Activated B cell treated with CpG ODN at 0.5 μM for 24 hours (primary cell): ENCODE measurements at places on chromosomes 16 and 17. TPM values are rescaled to one million over a fixed set of nuclear protein-coding genes. Genes with fewer than 3 reads are reported as not detected.

GRCh38 chr16:4667203-4667963 is 26.0 kb upstream of the NUDT16L1 start:
- H3K4me1 ChIP-seq = peaks cover 24% of the 10 kb centered on the region
- DNase-seq = no peak
- no peaks in the 10 kb centered on the region for H3K27me3 ChIP-seq
- peaks cover 44% of the 10 kb centered on the region for H3K36me3 ChIP-seq
- no peak overlapping the region for H3K4me3 ChIP-seq

TP53TG3F gene
- total RNA-seq = not detected in 2 replicates

- no peaks in the 10 kb centered on the region for H3K4me1 ChIP-seq
- no peak for DNase-seq
- no peak overlapping the region for H3K27ac ChIP-seq
- no peaks in the 10 kb centered on the region for H3K36me3 ChIP-seq
- peaks cover 4% of the 10 kb centered on the region for H3K27me3 ChIP-seq
- no peak overlapping the region for H3K4me3 ChIP-seq
Measured at GRCh38 chr17:7790150-7790549, 43.9 kb upstream of the KDM6B start.

DNA sequence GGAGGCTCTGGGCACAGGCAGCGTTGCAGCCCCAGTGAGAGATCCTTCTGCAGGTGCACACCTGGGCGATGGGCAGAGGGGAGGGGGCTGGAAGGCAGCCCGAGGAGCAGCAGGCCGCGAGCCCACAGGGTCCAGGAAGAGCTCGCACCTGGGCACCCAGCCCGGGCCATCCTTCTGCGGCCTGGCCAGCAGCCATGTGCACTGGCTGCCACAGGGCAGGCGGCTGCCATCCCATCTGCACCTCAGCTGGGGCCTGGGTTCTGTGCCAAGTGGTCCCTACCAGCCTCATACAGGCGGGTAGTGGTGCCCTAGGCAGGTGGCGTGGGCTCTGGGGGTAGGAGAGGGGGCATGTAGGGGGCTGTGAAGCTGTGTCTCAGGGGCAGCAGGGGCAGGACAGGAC is 197.2 kb downstream of the RBFOX3 start:
- H3K4me1 ChIP-seq = no peaks in the 10 kb centered on the region
- no peaks in the 10 kb centered on the region for H3K36me3 ChIP-seq
- no peak overlapping the region for H3K4me3 ChIP-seq
- no peak for DNase-seq
- no peak overlapping the region for H3K27ac ChIP-seq

DNA sequence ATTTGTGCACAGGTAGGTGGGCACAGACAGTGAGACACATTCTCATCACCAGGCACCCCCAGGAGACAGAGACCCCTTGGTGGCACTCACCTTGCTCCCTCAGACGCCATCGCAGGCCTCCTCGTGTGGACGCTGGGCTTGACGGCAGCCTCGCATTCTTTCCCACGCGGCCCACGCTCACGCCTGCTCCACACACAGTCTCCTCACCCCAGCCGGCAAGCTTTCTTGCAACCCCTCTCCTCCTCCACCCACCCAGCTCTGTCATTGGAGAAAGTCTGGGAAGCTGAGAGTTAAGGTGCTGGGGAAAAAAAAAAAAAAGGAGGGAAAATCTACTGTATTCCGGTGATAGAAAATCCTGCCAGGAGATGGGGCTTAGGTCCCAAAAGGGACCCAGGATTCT is 14.8 kb downstream of the SGCA start:
- no peak for DNase-seq
- no peak overlapping the region for H3K4me3 ChIP-seq
- H3K27me3 ChIP-seq = no peaks in the 10 kb centered on the region

GRCh38 chr16:3938471-3938842 is 57.9 kb upstream of the CREBBP start:
- H3K4me1 ChIP-seq = peaks cover 3% of the 10 kb centered on the region
- H3K36me3 ChIP-seq = no peaks in the 10 kb centered on the region
- peaks cover 4% of the 10 kb centered on the region for H3K27me3 ChIP-seq
- no peak overlapping the region for H3K27ac ChIP-seq
- H3K4me3 ChIP-seq = no peak overlapping the region
- DNase-seq = no peak

KRTAP2-1 gene
- not detected in 2 replicates for total RNA-seq

DNA sequence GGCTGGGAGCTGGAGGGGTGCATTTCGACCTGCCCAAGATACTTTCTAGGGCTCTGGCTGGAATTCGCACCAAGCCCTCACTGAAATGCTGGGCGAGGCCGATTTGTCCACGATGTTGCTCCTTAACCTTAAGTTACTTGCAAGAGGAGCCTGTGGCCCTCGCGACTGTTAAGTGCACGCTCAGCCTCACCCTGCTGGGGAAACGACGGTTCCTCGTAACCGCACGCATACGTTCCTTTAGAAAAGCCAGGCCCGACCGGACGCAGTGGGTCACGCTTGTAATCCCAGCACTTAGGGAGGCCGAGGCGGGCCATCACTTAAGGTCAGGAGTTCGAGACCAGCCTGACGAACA is 607 bp upstream of the NCOR1 start:
- H3K4me1 ChIP-seq = peaks cover 50% of the 10 kb centered on the region
- peak overlapping the region; percentile 98 for H3K4me3 ChIP-seq
- no peaks in the 10 kb centered on the region for H3K27me3 ChIP-seq
- H3K36me3 ChIP-seq = peaks cover 5% of the 10 kb centered on the region

DNA sequence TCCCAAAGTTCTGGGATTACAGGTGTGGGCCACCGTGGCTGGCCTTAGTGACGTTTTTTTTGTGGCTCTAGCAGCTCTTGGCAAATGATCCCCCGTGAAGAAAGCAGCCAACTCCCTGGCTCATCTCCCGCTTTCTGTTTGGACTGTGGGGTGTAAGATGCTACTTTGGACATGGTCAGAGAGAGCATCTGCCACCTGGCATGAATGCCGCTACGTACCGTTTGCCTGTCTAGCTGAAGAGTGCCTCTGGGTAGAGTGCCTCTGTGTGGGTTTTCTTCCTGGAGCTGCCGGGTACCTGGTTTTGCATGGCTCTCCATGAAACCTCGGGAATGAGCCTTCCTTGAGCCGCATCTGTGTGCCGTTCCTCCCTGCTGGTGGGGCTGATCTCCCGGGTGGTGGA is 34.3 kb downstream of the NDEL1 start:
- peaks cover 79% of the 10 kb centered on the region for H3K36me3 ChIP-seq
- no peaks in the 10 kb centered on the region for H3K4me1 ChIP-seq
- H3K27me3 ChIP-seq = no peaks in the 10 kb centered on the region
- no peak overlapping the region for H3K27ac ChIP-seq
- no peak for DNase-seq

DNA sequence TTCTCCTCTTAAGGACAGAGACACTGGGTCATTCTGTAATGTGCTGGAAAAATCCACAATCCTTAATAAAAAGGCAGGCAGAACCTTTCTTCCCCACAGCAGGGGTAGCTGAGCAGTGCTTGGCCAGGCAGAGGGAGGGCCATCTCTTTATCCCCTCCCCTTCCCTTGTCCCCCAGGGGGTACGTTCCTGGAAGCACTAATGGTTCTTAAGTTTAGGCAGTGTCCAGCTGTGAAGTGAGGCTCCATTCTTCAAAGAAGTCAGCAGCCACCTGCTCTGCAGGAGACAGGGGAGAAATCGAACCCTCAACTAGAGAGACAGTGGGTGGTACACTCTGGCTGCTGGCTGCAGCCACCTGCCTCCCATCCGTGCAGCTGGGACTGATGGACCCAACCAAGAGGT is 533.9 kb upstream of the CDH11 start:
- no peaks in the 10 kb centered on the region for H3K4me1 ChIP-seq
- no peak overlapping the region for H3K4me3 ChIP-seq
- H3K27me3 ChIP-seq = no peaks in the 10 kb centered on the region
- no peak for DNase-seq
- no peak overlapping the region for H3K27ac ChIP-seq

GRCh38 chr16:50072730-50073129 is 7.0 kb downstream of the HEATR3 start:
- no peak overlapping the region for H3K4me3 ChIP-seq
- no peak overlapping the region for H3K27ac ChIP-seq
- H3K27me3 ChIP-seq = no peaks in the 10 kb centered on the region
- H3K36me3 ChIP-seq = peaks cover 51% of the 10 kb centered on the region
- peaks cover 13% of the 10 kb centered on the region for H3K4me1 ChIP-seq
- no peak for DNase-seq

DNA sequence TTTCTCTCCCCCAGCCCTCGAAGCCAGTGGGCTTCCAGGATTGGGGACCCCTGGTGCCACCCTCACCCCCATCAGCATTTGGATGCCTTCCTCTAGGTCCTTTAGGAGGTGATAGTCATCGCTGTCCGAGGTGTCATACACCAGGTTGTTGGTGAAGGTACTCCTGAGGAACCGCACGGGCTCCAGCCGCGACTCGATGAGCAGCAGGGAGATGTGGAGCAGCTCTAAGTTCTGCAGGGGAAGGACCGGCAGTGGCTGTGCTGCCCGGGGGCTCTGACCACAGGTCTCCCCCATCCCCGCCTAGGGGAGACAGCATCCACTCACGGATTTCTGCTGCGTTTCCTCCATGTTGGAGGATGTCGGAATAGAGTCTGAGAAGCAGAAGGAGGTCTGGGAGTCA is 962 bp downstream of the CSHL1 start:
- DNase-seq = no peak
- H3K4me3 ChIP-seq = no peak overlapping the region
- H3K27ac ChIP-seq = no peak overlapping the region
- H3K36me3 ChIP-seq = no peaks in the 10 kb centered on the region
- H3K27me3 ChIP-seq = peaks cover 1% of the 10 kb centered on the region

PIMREG gene
- 0.27 and 0.69 TPM in 2 replicates for total RNA-seq

KRTAP9-8 gene
- total RNA-seq = not detected in 2 replicates

- H3K27me3 ChIP-seq = peaks cover 7% of the 10 kb centered on the region
- H3K4me1 ChIP-seq = peaks cover 11% of the 10 kb centered on the region
- no peak overlapping the region for H3K4me3 ChIP-seq
- no peak overlapping the region for H3K27ac ChIP-seq
- DNase-seq = no peak
Measured at GRCh38 chr16:85227946-85228862, 115.9 kb upstream of the CIBAR2 start.

DNA sequence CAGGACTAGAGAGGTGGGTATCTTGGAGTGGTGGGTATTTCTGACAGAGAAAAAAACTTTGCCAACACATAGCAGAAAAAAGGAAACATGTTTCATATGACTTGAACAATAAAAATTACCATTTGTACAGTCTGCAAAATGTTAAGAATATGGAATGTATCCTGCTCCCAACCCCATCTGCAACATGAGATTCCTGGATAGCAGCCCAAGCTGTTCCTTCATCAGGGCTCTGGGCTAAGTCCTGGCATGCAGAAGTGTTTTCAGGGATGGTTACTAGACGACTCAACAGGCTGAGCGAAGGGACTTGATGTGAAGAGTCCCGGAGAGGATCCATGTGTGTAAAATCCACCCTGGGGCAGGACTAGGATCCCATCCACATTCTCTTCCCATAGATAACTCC is 121.0 kb upstream of the IRX3 start:
- no peak for DNase-seq
- no peaks in the 10 kb centered on the region for H3K36me3 ChIP-seq
- no peaks in the 10 kb centered on the region for H3K4me1 ChIP-seq

MAP1LC3B gene
- 52.9 and 53.9 TPM in 2 replicates for total RNA-seq

DNA sequence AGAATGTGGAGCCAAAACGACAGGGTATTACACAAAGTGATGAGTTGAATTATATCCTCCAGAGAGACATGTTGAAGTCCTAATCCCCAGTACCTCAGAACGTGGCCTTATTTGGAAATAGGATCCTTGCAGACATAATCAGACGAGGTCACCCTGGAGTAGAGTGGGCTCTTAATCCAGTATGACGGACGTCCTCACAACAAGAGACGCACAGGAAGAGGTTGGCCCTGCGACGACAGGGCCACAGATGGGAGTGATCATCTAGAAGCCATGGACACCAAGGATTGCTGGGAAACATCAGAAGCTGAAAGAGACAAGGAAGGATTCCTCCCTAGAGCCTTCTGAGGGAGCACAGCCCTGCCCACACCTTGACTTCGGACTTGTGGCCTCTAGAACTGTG is 142.4 kb upstream of the AXIN2 start:
- no peak overlapping the region for H3K27ac ChIP-seq
- no peaks in the 10 kb centered on the region for H3K36me3 ChIP-seq
- H3K4me1 ChIP-seq = no peaks in the 10 kb centered on the region

SCGB1C2 gene
- total RNA-seq = not detected in 2 replicates

- H3K36me3 ChIP-seq = peaks cover 66% of the 10 kb centered on the region
- H3K4me3 ChIP-seq = no peak overlapping the region
- no peak overlapping the region for H3K27ac ChIP-seq
- H3K4me1 ChIP-seq = no peaks in the 10 kb centered on the region
- no peak for DNase-seq
Measured at GRCh38 chr17:48071654-48072053, 23.5 kb downstream of the NFE2L1 start.

GRCh38 chr16:77564791-77565390 is 130.1 kb upstream of the ADAMTS18 start:
- H3K27ac ChIP-seq = no peak overlapping the region
- no peaks in the 10 kb centered on the region for H3K36me3 ChIP-seq
- DNase-seq = no peak
- H3K4me1 ChIP-seq = no peaks in the 10 kb centered on the region
- H3K4me3 ChIP-seq = no peak overlapping the region
- H3K27me3 ChIP-seq = peaks cover 2% of the 10 kb centered on the region

- H3K27me3 ChIP-seq = peaks cover 9% of the 10 kb centered on the region
- no peak overlapping the region for H3K27ac ChIP-seq
- H3K4me3 ChIP-seq = no peak overlapping the region
- no peak for DNase-seq
- H3K4me1 ChIP-seq = no peaks in the 10 kb centered on the region
- no peaks in the 10 kb centered on the region for H3K36me3 ChIP-seq
Measured at GRCh38 chr17:6187836-6188235, 117.7 kb downstream of the WSCD1 start.

RRAD gene
- total RNA-seq = 0.15 TPM in 1 of 2 replicates, not detected in the other

DNA sequence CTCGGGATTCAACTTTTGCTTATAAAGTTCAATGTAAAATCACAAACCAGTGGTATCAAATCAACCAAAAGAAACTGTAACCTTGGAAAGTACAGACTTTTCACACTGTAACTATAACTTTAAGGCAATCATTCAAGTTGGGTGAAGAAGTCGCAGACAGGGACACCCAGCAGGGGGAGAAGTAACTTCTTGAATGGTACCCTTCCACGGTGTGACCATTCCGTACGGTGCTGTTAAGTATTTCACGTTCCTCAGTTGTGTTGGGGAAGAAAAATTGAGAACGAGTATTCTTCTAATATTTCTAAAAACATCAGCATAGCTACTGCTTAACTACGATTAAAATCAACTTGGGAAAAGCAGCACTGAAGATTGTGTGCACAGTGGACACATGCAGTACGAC is 55.8 kb downstream of the MYH10 start:
- H3K4me1 ChIP-seq = no peaks in the 10 kb centered on the region
- no peak overlapping the region for H3K27ac ChIP-seq
- H3K27me3 ChIP-seq = no peaks in the 10 kb centered on the region
- no peaks in the 10 kb centered on the region for H3K36me3 ChIP-seq
- no peak for DNase-seq

GRCh38 chr17:62112229-62112628 is 47.2 kb upstream of the MED13 start:
- DNase-seq = no peak
- no peaks in the 10 kb centered on the region for H3K27me3 ChIP-seq
- H3K4me1 ChIP-seq = peaks cover 3% of the 10 kb centered on the region
- no peak overlapping the region for H3K27ac ChIP-seq

- no peak overlapping the region for H3K27ac ChIP-seq
- H3K27me3 ChIP-seq = peaks cover 5% of the 10 kb centered on the region
- no peak overlapping the region for H3K4me3 ChIP-seq
- peak; percentile 20 for DNase-seq
- H3K36me3 ChIP-seq = no peaks in the 10 kb centered on the region
Measured at GRCh38 chr17:20116683-20117309, 107.6 kb downstream of the SPECC1 start.

- no peak overlapping the region for H3K4me3 ChIP-seq
- no peaks in the 10 kb centered on the region for H3K27me3 ChIP-seq
Measured at GRCh38 chr16:11819798-11820197, 22.7 kb upstream of the ZC3H7A start.
